Osteocyte (in vitro differentiated cells): ENCODE measurements at places on chromosomes 4 and X. TPM values are rescaled to one million over a fixed set of nuclear protein-coding genes. Genes with fewer than 3 reads are reported as not detected.

The SHROOM4 gene
- total RNA-seq, result 2.4 and 2.5 TPM in 2 replicates

The CCDC120 gene
- total RNA-seq, result 8.5 and 9.6 TPM in 2 replicates

The AKAP14 gene
- total RNA-seq, result not detected in 2 replicates

The AMOT gene
- total RNA-seq, result 6.7 and 7.2 TPM in 2 replicates

The SLC16A2 gene
- 21.3 and 22.9 TPM in 2 replicates for total RNA-seq

The GRIPAP1 gene
- total RNA-seq, result 42.2 and 48.5 TPM in 2 replicates

The EDA2R gene
- 2.3 and 2.4 TPM in 2 replicates for total RNA-seq

The CXorf51B gene
- total RNA-seq, result not detected in 2 replicates

The SMARCA5 gene
- total RNA-seq, result 51.1 and 56.2 TPM in 2 replicates

The MEPE gene
- total RNA-seq, result not detected in 2 replicates

- DNase-seq, result no peak
These were observed 229.9 kb upstream of the AFF2 start for GRCh38 chrX:148270499-148270898.

DNA sequence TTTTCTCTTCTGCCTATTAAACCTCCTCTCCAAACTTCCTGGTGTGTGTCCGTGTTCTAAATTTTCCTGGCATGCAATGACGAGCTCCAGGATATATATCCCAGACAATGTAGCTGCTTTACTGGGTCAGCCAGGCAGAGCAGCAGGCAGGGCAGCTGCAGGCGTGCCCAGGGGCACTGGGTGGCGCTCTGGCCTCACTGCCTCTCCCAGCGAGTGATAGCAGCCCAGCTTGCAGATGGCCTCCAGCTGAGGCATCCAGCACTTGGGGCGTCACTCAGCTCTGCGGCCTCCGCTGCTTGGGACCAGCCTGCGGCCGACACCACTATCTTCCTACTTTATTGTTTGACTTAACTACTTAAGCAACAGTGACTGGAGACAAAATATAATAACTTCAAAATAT, 23.0 kb upstream of the UBA6 start:
- no peak for DNase-seq

GRCh38 chr4:80134936-80135701, 62.1 kb upstream of the ANTXR2 start:
- no peak for DNase-seq

GRCh38 chrX:40867352-40867751, 132.0 kb upstream of the MED14 start:
- DNase-seq, result no peak

GRCh38 chrX:70478526-70479245, 34.1 kb downstream of the DLG3 start:
- no peak for DNase-seq

DNA sequence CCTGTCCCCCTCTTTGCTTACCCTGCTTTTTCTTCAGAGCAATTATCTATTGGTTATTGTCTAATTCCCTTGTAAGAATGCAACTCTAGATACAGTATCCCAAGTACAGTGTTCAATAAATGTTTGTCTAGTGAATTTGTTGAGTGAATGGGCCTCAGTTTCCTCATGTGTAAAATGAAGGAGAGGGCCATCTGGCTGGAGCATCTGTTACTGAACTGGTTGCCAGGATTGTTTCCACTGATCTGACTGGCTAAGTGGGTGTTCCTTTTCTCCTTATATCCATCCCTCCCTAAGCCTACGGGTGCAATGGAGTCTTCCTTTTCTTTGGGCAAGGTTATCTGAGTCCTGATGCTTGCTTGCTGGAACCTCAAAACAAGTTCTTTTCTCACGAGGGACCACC, 185.2 kb upstream of the RPS6KA3 start:
- DNase-seq, result no peak

GRCh38 chr4:170666909-170667308, 577.2 kb upstream of the AADAT start:
- no peak for DNase-seq

GRCh38 chrX:136387951-136388502, 87.3 kb downstream of the ADGRG4 start:
- DNase-seq, result no peak

DNA sequence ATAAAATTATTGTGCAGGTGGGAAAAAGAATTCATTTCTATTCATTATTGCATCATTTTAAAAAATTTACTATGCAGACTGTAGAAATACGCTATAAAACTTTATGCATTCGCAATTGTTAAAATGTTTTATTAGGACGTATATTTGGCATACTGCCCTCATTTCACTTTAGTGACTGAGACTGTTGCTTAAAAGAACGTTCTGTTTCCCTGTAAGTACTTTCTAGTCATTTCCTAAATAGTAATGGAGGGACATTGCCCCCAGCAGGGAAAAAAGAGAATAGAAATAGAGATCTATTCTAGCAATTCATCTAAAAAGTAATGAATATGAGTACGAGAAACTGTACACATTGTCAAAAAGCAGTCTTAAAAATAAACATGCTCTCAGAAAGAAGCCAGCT, 1295.8 kb upstream of the TENM3 start:
- no peak for DNase-seq
